ENCODE measurements at places on chromosomes 7 and 10.

GRCh38 chr7:107644309-107644974 is 16.2 kb upstream of the SLC26A4 start:
- DNase-seq: no peak

- no peak for DNase-seq
Measured at GRCh38 chr7:50660830-50661175, 95.6 kb upstream of the DDC start.

GRCh38 chr7:107613948-107614347 is 33.9 kb downstream of the BCAP29 start:
- DNase-seq: no peak

DNA sequence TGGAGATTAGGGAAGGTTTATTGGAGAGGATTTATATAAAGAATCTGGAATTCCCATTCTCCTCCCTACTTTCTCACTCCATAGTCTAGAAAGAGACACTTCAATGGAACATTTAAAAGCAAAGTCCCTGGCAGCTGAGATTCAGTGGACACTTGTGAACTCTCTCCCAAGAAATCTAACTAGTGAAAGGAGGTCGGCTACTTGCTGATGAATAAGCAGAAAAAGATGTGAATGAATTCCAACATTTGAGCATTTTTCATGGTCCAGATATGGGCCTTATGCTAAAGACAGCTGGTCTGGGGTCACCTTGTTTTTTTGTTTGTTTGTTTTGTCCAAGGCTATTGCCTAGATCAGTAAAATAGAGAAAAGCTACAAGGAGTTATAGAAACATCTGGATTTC is 141.1 kb upstream of the LRRTM3 start:
- no peak for DNase-seq

DNA sequence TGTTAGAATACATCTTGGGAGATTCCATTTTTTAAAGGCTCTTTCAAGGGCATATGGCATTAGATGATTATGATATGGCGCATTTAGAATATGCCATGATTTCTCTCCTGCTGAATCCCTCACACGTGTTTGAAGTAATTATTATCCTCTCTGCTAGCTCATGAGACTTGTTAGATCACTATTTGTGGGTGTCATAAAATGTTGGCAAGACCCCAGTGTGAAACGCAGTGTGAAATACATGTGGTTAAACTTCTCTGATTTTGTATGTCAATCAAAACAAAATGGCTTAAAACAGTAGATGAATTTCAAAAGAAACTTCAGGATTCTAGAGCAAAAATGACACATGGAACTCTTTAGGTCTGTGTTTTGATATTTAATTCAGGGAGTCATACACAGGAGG is 560.8 kb downstream of the AUTS2 start:
- DNase-seq: no peak

GRCh38 chr7:91847231-91847630 is 33.3 kb downstream of the MTERF1 start:
- peak; percentile 15 for DNase-seq

- DNase-seq: no peak
Measured at GRCh38 chr7:134394056-134394455, 64.8 kb downstream of the AKR1B1 start.

DNA sequence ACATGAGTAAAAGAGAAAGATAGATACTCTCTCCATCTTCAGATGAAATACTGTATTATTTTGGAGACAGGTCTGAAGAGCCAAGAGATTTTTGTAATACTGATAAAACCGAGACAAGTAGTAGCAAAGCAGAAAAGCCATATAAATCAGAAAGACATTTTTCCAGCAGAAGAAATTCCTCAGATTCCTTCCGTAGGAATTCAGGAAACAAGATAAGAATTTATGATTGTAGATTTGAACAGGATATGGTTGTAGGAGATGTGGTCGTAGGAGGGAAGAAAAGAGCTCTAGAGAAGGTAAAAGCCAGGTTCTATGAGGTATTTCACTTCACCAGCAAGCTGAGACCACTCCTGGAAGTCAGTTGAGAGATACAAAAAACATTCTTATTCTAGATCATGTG is 17.6 kb upstream of the AASS start:
- DNase-seq: no peak

GRCh38 chr7:17299483-17299991 is 1.1 kb downstream of the AHR start:
- DNase-seq: peak; percentile 71

DNA sequence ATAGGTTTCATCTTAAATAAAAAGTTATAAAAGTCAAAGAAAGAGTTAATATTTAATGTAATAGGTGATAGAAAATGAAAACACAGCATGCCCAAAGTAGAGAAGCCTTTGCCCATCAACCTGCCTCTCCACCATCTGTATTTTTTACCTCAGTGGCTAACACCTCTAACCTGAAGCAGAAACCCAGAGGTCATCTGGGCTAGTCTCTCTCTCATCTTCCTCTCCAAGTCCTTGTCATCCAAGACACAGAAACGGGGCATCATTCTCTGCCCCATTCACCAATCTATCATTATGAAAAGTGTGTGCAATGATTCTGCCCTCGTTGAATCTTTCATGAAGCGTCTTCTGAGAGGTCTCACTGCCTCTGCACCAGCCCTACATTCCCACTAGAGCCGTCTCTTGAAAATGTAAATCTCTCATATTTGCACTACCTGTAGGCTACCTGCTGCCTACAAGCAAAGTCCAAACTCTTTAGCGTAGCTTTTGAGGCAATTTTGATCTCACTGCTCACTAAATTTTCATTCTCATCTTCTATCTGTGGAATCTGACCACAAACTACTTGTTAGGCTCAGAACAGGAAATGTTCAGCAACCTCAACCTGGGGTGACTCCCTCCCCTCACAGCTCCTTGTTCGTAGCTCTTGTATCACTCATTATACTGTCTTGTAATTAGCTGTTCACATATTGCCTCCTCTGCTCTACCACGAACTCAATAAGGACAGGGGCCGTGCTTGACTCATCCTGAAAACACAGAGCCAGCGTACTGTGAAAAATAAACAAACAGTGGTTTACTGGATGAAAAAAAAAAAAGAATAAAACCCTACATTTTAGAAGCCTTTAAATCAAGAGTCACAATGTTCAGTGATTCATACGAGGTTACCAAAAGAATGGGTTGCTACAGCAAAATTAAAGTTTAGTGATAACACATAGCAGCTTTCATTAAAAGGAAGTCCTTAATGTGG is 83.1 kb downstream of the CTNNA3 start:
- no peak for DNase-seq

DNA sequence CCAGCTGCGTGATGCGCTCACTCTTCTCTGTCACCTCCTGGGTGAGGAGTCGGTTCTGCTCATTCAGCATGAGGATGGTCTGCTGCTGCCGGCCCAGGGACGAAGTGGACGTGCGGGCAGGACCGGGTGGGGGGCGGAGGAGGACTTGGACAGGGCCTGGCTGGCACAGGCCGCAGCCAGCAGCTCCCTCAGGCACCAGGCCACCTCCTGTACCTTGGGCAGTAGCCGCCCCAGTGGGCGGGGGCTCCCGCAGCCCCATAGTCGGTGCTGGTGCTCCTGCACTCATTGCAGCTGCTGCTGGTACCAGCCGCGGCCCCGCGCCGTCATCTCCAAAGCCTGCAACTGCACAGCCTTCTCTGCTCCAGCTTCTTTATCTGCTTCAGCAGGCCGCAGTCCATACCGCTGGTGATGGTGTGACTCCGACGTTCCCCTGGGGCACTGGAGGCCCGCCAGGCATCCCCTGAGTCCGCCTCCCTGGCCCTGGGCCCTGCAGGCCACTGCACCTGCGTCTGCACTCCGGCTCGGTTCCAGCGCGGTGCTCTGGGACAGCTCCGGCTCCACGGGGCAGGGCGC is 884.9 kb upstream of the ZNF722 start:
- no peak for DNase-seq

- peak; percentile 30 for DNase-seq
Measured at GRCh38 chr10:70284542-70285475, 1.0 kb upstream of the NPFFR1 start.

DNA sequence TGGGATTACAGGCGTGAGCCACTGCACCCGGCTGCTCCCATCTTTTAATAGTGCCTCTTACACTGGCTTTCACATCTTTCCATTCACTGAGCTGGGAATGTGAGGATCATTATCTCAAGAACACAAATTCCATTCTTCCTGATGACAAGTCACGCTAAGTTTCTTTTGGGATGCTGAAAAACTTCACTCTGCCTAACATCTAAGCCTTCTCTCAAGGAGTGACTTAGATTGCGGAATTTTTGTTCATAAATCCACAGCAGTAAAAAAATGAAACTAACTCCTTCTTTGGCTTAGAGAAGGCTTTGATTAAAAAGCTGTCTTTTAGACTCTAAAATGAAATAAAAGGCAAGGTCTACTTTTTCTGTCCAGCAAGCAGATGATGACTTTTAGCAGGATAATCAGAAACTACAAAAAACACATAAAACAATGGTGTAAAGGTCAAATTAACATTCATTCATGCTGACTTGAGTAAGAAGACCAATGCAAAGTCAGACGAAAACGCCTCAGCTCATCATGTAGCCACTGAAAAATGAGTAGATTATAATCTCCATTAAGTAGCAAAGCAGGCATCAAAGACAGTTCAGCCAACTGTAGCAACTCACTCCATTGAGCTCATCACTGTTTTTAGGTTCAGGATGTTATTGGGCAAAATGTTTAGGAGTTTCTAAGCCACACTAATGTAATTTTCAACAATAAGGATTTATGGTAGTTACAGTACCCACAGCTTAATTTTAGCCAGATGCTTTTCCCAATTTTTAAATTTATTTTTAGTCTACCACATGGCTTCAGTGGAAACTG is 178.8 kb downstream of the ELMO1 start:
- DNase-seq: no peak
